SK-N-SH (cell line): ENCODE measurements at places on chromosomes 2 and 18. TPM values are rescaled to one million over a fixed set of nuclear protein-coding genes. Genes with fewer than 3 reads are reported as not detected.

DNA sequence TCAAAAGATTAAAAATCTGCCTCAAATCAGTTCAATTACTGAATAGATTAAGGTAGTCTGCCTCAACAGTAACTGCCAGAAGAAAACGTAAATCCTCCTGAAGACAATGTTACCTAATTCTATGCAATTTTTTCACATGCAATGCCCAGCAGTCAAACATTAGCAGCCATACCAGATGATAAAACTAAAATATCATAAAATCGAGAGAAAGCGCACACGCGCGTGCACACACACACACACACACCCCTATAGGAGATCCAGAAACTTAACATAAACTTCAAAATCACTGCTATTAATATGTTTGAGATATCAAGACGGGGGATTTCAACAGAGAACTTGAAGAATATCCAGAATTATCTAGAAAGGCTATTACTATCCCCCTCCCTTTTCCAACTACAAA lies 32.9 kb downstream of the ROCK2 start:
- H3K27ac ChIP-seq, result no peak overlapping the region
- DNase-seq, result no peak
- no peak overlapping the region for H3K4me3 ChIP-seq

- H3K4me3 ChIP-seq, result no peak overlapping the region
- H3K36me3 ChIP-seq, result no peaks in the 10 kb centered on the region
- no peak overlapping the region for H3K27ac ChIP-seq
- DNase-seq, result no peak
- no peaks in the 10 kb centered on the region for H3K4me1 ChIP-seq
These were observed 85.0 kb downstream of the TFCP2L1 start for GRCh38 chr2:121200011-121200347.

- H3K27me3 ChIP-seq, result no peaks in the 10 kb centered on the region; the same call in 1 of the 2 replicates
- DNase-seq, result no peak
- H3K4me3 ChIP-seq, result no peak overlapping the region
These were observed 44.4 kb downstream of the ST8SIA5 start for GRCh38 chr18:46712406-46712805.

ADD2 gene
- polyA plus RNA-seq, result 0.30 and 0.50 TPM in 2 replicates

NT5DC4 gene
- not detected in 2 replicates for polyA plus RNA-seq
